CD4-positive, alpha-beta T cell (primary cell): ENCODE measurements at places on chromosomes 11 and 22.

DNA sequence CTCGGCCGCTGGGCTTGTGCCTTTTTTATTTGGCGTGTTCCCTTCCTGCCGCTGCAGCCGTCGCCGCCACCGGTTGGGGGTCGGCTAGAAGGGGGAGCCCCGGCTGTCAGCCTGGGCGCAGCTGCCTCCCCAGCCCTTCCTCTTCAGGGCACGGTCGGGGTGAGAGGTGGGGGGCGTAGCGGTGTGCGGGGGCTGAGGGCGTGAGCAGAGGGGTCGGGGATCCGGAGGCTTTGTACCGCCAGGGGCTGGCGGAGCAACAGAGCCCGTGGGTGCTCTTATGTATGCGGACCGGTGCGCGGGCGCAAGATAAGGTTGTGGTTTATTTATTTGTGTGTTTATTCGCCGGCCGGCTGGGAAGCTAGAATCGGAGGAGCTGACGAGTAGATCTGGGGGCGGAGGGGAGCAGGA lies 477 bp downstream of the ZBTB16 start:
- no peak for DNase-seq

DNA sequence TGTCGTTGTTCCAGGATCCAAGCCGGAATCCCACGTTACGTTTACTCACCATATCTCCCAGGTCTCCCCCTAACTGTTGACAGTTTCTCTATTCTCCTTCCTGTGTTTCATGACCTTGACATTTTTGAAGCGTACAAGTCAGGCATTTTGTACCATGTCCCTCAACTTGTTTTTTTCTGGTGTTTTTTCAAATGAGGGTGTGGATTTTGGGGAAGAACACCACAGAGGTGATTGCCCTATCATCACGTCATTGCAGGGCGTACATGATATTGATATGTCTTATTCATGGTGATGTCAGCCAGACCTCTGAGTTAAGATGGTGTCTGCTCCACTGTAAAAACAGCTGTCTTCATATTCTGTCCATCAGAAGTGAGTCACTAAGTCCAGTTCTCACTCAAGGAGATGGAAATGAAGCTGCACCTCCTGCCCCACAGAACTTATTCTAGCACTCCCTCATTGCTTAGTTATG lies 28.3 kb upstream of the SOX10 start:
- DNase-seq = no peak

GRCh38 chr11:102268083-102268984 lies 49.0 kb upstream of the BIRC3 start:
- peak; percentile 80 for DNase-seq

DNA sequence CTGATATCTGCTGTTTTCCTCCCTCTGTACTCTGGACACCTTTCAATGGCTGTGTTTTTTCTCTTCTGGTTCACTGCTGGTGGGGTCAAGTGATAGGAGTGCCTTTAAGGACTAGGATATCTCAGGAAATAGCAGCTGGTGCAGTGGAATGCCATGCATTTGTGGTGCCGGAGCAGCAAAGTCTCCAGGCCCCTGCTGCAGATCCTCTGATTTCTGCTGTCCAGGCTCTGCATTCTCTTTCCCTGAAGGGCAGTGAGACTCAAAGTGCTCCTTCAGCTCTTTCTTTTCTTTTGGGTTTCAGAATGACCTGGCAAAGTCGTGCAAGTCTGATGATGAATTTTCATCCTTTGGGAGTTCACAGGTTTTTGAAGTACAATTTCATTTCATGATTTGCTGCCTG lies 774.3 kb downstream of the FAM181B start:
- DNase-seq = no peak

GRCh38 chr11:11502263-11502861 lies 119.4 kb downstream of the GALNT18 start:
- no peak for DNase-seq

GRCh38 chr11:79100093-79100910 lies 340.5 kb downstream of the TENM4 start:
- DNase-seq = no peak

GRCh38 chr11:94147433-94147845 lies 18.8 kb downstream of the PANX1 start:
- no peak for DNase-seq

DNA sequence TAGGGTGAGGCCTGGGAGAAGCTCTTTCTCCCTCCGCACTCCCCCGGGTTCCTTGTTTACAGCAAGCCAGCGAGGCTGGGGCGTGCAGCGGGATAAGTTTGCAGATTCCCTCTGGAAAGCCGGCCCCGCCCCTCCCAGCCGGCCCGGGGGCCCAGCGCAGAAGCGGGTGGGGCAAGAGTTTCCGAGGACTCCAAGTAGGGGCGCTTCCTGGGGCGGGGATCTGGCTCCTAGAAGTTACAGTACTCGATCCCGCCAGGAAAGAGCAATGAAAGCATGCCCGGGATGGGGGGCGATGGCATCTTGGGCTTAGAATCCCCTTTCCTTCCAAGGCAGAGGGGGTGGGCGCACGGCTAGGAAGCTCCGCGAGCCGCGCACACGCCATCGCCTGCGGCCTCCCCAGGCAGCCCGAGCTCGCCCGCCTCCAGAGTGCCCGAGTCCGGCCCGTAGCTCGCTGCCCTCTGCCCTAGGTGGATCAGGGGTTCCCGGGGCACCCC lies 385 bp downstream of the TST start:
- DNase-seq = no peak

DNA sequence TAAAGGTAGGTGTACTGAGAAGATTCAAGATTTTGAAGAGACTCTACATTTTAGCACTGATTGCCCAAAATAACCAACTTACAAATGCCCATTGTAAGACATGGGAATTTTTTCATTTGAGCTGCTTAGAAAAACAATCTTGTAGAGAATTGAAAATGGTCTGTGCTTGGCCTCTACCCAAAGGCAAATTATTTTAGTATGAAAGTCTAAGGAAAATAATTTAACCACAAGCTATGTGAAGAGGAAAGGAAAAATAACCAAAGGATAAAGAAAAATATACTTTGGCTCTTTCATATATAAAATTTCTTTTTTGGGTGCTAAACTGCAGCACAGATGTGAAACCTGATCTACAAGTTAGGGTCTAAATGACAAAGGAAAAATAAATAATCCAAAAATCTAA lies 54.9 kb downstream of the ME3 start:
- DNase-seq = no peak

DNA sequence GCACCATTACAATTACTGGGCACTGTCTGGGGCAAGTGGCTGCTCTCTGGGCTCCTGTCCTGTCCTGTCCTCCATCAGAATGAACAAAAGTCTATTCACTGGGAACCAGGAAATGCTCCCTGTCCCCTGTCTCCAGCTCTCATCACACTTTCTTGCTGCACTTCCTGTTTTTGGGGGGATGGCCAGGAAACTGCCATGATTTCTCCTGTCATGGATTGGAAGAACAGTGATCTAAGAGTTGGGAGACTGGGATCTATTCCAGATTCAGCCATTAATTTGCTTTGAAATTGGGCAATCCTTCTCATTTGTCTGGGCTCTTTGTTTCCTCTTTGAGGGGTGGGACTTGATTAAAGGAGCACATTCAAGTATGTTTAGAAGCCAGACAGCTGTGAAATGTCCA lies 61.4 kb upstream of the KIRREL3 start:
- no peak for DNase-seq

- DNase-seq = no peak
These were observed 288.4 kb upstream of the CCDC90B start for GRCh38 chr11:83574519-83574918.

GRCh38 chr11:6077723-6078122 lies 29.8 kb upstream of the OR56B4 start:
- DNase-seq = no peak

DNA sequence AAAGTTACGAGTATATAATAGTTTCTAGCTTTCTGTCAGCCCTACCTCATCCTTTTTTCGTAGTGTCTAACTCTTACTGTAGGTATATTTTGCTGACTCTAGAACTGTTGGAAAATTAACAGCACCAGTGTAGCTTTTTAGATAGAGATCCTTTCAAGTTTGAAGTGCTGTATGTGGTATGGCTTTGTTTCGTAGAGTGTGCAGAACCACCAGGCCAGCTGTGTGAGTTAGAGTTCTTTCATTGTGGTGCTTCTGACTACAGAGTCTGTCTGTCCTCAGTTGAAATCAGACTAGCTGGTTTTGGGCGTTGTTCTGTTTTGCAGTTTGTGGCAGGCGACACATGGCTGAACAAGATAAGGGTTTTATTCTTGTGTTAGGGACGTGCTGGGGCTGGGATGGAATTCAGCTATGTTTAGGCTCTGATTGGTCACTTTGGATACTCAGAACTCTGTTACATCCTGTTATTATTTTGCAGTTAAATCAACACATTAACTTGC lies 3.2 kb downstream of the ARHGEF12 start:
- peak; percentile 16 for DNase-seq

- DNase-seq = no peak
These were observed 11.8 kb downstream of the BARX2 start for GRCh38 chr11:129387434-129387833.

GRCh38 chr11:123480290-123480815 lies 50.3 kb downstream of the GRAMD1B start:
- no peak for DNase-seq

DNA sequence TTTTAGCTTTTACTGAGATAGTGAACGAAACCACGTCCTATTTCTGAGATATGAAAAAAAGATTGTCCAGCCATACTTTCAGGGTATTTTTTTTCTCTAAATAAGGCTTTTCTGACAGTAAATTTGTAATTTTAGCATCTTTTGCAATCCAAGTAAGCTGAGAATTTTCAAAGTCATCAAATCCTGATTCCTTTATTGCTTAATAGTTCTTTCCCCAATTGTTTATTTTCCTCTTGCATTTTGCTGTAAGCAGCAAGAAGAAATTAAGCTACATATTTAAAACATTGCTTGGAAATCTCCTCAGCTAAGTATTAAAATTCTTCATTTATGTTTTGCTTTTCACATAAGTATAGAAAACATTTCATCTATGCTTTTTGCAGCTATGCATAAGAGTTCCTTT lies 493.3 kb upstream of the CCDC179 start:
- DNase-seq = no peak

- DNase-seq = no peak
These were observed 32.9 kb downstream of the TST start for GRCh38 chr22:36986242-36986821.

- DNase-seq = no peak
These were observed 70.7 kb upstream of the TTC12 start for GRCh38 chr11:113243696-113244095.

GRCh38 chr11:114257621-114258558 lies 38.3 kb upstream of the NNMT start:
- DNase-seq = no peak

- no peak for DNase-seq
These were observed 29.2 kb downstream of the GRAMD4 start for GRCh38 chr22:46649141-46650077.

- DNase-seq = no peak
These were observed 25.4 kb upstream of the MOB2 start for GRCh38 chr11:1511937-1512496.

DNA sequence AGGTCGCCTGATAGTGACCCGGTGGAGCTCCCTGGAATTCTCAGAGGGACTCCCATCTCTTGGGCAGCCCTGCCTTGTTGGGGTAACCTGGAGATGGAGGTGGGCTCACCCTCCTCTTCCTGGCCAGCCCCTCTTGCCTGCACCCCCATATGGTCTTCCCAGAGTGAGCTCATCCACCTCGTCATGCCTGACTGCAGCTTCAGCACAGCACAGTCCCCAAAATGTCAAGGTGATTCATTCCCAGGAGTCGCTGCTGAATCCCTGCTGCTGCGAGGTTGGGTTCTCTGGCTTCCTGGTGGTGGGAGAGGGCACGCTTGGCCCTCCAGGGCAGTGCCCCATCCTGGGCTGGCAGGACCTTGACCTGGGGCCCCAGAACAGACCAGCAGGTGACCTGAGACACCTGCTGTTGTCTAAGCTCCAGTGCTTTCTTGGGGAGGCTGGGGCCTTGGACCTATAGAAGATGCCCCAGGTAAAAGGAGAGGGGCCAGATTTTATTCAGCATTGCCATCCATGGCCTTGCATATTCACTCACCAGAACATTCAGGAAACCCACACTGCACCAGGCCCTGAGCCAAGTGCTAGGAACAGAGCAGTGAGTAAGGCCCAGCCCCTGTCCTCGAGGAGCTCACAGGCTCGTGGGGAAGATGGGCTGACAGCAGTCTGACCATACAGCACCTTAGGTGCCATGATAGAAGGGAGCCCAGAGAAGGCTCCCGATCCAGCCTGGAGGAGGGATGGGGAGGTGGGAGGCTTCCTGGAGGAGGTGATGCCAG lies 72.9 kb downstream of the CACNA1I start:
- no peak for DNase-seq

GRCh38 chr11:72962717-72963116 lies 148.5 kb downstream of the ATG16L2 start:
- DNase-seq = no peak

DNA sequence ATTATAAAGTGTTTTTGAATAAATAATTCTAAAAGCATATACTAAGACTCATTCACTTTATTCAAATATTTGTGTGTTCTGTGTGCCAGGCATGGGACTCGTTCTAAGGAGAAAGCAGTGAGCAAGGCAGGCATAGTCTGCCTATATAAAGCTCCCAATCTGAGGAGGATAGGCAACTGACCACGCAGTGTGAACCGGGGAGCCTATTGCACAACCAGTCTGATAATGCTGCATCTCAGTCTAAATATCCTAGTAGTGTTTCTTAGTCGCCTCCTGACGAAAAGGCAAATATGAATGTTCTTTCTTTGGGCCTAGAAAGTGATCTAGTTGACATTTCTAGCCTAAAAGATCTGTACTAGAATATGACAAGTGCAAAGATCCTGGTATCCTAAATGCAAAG lies 98.3 kb downstream of the C11orf65 start:
- DNase-seq = no peak

- peak; percentile 56 for DNase-seq
These were observed 866 bp downstream of the EXPH5 start for GRCh38 chr11:108592591-108593213.

DNA sequence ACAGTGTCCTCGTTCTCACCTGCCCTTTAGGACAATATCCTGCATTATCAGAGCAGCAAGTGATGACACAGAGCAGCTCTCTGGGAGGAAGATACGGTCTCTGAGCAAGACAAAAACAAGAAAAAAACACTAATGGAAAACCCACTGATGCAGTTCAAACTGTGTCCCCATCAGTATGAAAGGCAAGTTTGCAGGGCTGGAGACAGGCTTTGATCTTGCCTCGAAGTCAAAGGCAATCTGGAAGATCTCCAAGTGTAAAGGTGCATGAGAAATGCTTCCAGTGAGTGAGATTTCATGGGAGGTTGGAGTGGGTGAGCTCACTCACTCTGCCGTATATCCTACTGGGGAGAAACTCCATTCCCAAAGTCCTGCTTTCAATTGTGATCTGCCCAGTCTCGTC lies 157.5 kb downstream of the KIRREL3 start:
- DNase-seq = no peak
